ENCODE measurements at places on chromosomes 12 and 14. TPM values are rescaled to one million over a fixed set of nuclear protein-coding genes. Genes with fewer than 3 reads are reported as not detected.

Gene SLC25A29
- total RNA-seq = 37.0 TPM

GRCh38 chr14:97719931-97720330 is 922.7 kb downstream of the VRK1 start:
- peaks cover 54% of the 10 kb centered on the region for H3K4me1 ChIP-seq
- H3K27ac ChIP-seq = no peak overlapping the region
- no peaks in the 10 kb centered on the region for H3K27me3 ChIP-seq
- DNase-seq = no peak

DNA sequence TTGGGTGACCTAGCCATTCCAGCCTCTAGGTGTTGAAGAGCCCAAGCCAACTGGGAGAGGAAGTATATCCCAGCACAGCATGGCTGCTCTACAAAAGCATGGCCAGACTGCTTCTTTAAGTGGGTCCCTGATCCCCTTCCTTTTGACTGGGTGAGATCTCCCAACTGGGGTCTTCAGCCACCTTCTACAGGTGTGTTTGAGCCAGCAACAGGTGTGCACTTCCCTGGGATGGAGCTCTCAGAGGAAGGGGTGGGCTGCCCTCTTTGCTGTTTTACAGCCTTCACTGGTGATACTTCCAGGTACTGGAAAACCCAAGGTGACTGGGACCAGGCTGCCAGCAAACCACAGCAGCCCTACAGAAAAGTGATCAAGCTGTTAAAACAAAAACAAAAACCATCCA is 14.2 kb upstream of the GNS start:
- no peak overlapping the region for H3K4me3 ChIP-seq
- no peaks in the 10 kb centered on the region for H3K4me1 ChIP-seq
- peaks cover 41% of the 10 kb centered on the region for H3K27me3 ChIP-seq
- DNase-seq = no peak
- H3K27ac ChIP-seq = no peak overlapping the region

DNA sequence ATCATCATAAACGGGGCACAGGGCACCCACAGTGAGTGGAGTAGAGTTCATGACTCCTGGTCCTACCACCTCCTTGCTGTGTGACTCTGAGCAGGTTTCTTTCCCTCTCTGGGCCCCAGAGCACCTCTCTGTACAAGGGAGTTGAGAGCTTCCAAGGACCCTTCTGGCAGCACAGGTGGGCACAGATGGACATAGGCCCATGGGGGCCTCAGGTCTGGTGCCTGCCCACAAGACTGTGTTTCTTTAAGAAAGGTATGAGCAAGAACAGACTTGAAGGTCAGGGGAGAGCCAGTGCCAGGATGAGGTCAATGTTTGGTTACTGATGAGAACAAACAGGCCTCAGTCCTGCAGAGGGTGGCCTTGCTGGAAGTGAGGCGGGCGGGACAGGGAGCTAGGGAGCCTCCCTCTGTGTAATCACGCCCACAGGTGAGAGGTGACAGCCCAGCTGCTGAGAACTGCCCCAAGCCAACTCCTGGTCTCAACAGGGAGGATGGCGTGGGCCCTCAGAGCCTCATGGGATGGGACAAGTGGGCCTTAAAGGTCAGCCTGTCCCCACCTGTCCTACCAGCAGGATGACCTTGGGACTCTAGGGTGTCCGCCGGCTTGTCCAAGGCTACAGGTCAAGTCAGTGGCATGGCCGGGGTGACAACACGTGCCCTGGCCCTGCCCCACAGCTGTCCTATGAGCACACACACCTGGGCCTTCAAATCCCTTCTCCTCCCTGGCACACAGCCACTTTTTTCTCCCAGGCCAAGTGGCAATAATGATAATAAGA is 49.1 kb downstream of the CCDC85C start:
- no peaks in the 10 kb centered on the region for H3K36me3 ChIP-seq
- H3K27ac ChIP-seq = no peak overlapping the region
- DNase-seq = no peak

Gene LBHD2
- not detected for total RNA-seq
